ENCODE measurements at places on chromosomes 4 and X.

DNA sequence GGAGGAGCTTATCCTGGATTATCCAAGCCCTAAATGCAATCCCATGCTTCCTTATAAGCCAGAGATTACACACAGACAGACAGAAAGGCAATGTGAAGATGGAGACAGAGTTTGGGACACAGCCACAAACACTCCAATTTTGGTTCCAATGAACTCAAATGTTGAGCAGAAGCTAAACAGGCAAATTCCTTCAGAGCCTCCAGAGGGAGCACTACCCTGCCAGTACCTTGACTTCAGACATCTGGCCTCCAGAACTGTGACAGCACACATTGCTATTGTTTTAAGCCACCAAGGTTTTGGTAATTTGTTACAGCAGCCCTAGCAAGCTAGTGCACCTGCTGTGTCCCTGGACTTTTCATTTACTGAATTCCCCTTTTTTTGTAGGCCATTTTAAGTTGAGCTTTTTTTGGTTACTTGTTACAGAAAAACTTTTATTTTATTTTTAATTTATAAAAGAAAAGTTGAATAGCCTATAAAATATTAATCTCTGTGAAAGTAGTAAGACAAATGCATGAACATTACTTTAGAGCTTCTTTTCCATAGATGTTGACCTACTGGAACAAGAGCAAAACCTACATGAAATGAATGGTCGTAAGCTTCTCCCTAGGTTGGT, 33.4 kb upstream of the SRD5A3 start:
- DNase-seq, result peak; percentile 7

DNA sequence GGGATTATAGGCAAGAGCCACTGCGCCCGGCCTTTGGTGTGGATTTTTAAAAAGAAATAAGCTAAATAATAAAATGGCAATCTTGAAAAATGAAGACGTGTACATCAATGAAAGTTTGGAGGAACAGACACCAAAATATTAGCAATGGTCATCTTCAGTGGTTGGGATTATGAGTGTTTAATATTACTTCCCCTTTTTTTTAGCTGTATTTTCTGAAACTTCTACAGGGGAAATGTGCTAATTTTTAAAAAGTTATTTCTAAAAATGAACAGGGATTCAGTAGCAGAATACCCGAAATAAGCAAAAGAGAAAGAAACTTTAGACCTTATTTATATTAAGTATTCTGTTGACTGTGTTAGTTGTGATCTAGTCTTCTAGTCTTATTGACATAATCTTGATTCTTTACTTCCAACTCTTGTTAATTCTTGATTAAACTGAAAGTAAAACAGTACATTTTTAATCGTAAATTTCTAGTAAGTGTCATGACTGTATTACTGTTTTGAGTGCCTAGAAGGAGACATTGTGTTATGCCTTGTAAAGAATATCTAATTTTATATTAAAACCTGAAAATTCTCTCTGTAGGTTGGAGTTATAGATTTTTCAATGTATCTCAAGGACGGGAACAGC, 51.3 kb downstream of the RUFY3 start:
- no peak for DNase-seq

DNA sequence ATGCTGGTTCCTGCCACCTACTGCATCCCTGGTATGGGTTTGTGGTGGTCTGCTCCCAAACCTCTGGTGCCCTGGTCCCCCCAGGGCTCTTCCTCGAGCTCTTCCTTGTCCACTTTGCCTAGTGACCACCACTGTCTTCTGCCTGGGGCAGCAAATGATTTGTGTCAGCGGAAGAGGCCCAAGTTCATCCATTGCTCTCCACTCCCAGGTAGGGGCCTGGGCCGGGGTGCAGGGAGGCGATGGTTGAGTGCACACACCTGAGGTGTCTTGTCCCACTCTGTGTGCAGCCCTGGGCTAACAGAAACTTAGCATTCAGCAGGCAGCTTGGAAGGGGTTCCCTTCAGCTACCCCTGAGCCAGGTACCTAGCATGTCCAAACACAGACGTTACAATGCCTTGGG, 75.6 kb upstream of the SOX3 start:
- DNase-seq, result no peak

GRCh38 chr4:14293582-14293981, 666.1 kb upstream of the BOD1L1 start:
- DNase-seq, result no peak

- DNase-seq, result no peak
These were observed 840 bp upstream of the RPL34 start for GRCh38 chr4:108619372-108620100.

GRCh38 chr4:152535360-152535902, 461 bp downstream of the FBXW7 start:
- no peak for DNase-seq

- DNase-seq, result no peak
These were observed 251.2 kb downstream of the PAPSS1 start for GRCh38 chr4:107468812-107469211.

DNA sequence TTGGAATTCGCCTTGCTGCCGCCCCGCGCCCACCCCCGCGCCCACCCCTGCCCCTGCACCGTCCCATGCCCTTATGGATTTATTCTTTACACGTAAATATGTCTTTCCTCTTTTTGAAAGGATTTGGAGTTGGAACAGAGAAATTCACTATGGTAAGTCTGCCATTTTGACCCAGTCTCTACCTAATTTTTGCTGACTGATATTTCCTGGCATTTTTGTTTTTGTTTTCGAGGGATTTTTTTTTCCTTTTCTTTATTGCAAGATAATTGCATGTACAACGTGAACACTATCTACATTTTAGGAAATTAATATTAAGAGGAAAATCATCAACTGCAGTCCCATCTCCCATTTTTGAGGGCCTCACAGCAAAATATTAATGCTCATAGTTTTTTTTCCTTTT, 468 bp upstream of the SPIN2B start:
- DNase-seq, result no peak

DNA sequence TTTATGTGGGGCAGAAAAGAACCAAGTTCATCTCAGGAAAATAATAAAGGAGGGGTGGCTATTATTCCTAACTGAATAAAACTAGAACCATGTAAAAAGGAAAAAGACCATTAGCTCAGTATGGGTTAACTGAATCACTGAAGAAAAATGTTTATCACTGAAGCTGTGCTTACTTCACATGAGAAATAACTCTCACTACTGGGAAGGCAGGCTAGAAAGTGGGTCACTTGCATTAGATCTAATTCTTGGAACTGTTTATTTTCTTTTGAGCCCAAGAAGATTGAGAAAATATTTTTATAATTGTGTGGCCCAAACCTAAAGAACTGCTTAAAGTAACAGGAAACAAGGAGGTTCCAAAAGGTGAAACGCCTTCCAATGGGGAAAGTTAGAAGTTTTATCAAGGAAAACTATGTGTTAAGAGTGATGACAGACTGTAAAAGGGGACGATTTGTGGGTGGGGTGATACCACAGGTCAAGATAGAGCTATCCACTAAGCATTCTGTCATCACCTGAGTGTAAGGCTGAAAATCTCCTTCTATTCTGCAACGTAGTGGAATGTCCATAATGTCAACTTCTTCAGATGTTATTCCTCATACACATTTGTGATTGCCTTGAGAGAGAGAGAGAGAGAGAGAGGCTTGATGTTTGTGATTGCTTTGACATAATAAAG, 1083.5 kb downstream of the PCDH7 start:
- DNase-seq, result no peak

GRCh38 chr4:48018112-48018511, 1.5 kb downstream of the NIPAL1 start:
- no peak for DNase-seq

DNA sequence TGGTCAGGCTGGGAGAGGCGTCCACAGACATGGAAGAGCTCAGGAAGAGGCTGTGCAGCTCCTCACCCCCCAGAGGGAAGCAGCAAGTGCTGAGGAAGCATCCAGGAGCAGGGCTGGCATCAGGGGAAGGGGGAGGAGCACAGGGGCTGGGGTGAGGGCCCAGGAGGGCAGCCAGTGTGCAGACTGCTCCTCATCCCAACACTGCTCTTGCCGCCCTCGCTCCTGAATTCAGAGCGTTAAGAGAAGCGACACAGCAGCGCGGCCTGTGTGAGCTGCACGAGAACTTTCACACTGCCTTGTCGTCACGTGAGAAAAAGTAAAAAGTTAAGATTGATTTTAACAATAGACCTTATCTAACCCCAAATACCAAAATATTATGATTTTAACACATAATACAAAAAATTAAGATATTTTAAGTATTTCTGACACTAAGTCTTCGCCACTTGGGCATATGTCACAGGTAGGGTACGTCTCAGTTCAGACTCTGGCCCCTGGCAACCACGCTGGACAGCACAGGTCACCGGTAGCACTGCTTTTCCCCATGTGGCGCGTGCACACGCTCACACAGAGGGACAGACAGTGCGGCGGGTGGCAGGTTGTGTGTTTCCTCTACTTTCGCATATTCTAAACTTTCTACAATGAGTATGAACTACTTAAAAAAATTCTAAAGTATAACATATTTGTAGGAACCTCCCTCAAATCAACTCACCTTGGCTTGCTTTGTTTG, 19.7 kb downstream of the NOP14 start:
- DNase-seq, result no peak

GRCh38 chr4:39710098-39710896, 12.4 kb downstream of the UBE2K start:
- DNase-seq, result no peak

- DNase-seq, result no peak
These were observed 54.7 kb downstream of the MFAP3L start for GRCh38 chr4:169971456-169972015.

DNA sequence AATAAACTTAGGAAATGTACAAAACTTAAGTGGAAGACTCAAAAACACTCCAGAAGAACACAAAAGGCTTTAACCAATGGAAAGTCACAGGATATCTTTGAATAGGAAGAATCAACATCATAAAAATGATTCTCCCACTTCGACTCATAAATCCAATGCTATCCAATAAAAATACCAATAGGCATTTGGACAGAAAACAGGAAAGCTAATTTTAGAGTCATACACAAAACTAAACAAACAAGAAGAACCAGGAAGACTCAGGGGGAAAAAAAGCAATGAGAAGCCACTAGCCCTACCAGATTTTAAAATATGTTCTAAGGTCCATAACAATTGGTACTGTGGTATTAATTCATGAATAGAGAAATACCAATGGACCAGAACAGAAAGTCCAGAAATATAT, 28.2 kb downstream of the SLC9A7 start:
- no peak for DNase-seq
